ENCODE measurements at places on chromosomes 7 and 10. TPM values are rescaled to one million over a fixed set of nuclear protein-coding genes. Genes with fewer than 3 reads are reported as not detected.

Gene SPDYE1
- 0.18 TPM for total RNA-seq

Gene PILRB
- total RNA-seq: 206 TPM

DNA sequence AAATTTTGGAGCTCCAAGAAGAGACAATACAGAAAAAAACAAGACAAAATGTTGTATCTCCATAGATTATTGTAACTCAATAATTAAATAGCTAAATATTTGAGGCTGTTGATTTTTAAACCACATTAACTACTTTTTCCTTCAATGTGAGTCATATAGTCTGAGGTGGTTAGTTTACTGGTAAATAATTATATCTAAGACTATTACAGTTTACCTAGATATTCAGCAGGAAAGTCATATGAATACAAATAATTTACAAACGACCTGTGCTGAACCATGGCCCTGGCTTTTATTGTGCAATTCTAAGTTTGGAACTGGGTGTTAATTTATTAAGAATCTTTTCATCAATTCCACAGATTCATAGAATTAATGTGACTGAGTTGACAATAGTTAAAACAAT, 22.2 kb downstream of the CREB5 start:
- H3K4me1 ChIP-seq: no peaks in the 10 kb centered on the region
- no peak overlapping the region for H3K27ac ChIP-seq
- H3K27me3 ChIP-seq: peaks cover 5% of the 10 kb centered on the region
- no peaks in the 10 kb centered on the region for H3K36me3 ChIP-seq
- no peak for DNase-seq

DNA sequence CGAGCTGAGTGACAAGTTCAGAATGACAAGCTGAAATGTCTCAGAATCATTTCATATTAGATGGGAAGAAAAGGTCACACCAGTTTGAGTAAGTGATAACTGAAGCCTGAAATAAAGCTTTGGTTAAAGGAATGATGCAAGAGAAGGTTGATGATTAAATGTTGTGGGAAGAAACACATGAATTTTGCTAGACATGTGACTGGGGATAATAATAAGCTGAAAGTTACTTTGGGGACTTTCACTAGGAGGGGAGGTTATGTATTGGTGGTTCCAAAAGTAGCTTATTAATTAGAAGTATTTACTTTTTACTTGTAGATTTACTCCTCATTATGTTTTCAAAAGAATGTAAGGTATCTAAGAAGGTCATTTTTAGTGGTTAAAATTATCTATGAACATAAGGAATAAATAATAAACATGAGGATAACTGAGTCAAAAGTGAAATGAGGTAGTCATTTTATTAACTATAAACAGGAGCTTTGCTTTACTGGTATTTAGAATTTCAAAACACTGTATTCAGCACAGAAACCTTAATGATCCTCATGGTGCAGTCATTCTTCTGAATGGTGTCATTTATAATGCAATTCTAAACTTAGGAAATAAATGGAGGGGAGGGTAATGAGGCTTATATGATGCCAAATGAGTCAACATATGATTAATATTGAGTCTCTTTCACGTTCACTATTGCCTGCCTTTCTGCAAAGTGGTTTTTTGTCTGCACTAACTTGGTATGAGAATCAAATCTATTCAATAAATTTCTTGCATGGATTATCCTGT, 63.7 kb downstream of the PRKG1 start:
- H3K4me1 ChIP-seq: no peaks in the 10 kb centered on the region
- no peak for DNase-seq
- no peak overlapping the region for H3K4me3 ChIP-seq
- no peaks in the 10 kb centered on the region for H3K27me3 ChIP-seq
- no peaks in the 10 kb centered on the region for H3K36me3 ChIP-seq

GRCh38 chr7:78248867-78249266, 450.3 kb downstream of the PHTF2 start:
- no peaks in the 10 kb centered on the region for H3K36me3 ChIP-seq
- H3K27ac ChIP-seq: no peak overlapping the region
- no peak for DNase-seq
- H3K4me3 ChIP-seq: no peak overlapping the region
- H3K4me1 ChIP-seq: no peaks in the 10 kb centered on the region

- no peaks in the 10 kb centered on the region for H3K4me1 ChIP-seq
- DNase-seq: no peak
Measured at GRCh38 chr10:93445097-93445960, 36.8 kb downstream of the MYOF start.

DNA sequence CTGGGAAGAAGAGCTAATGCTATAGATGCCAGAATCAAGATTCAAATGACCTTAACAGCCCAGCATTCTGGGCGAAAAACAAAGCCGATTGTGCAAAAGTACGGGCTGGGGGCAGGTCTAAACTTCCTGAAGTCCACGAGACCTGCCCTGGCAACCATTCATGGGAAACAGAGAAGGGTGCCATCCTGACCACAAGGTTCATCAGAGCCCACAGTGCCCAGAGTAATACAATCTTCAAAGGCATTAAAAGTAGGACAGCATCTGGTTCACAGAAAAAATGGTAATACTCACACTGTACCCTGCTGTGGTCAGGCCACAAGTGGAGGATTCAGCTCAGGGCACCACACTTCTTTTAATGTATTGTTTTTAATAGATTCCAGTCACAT, 36.1 kb downstream of the SORBS1 start:
- no peak for DNase-seq
- H3K4me1 ChIP-seq: peaks cover 3% of the 10 kb centered on the region
- H3K27me3 ChIP-seq: no peaks in the 10 kb centered on the region
- H3K4me3 ChIP-seq: no peak overlapping the region
- no peaks in the 10 kb centered on the region for H3K36me3 ChIP-seq
- no peak overlapping the region for H3K27ac ChIP-seq

DNA sequence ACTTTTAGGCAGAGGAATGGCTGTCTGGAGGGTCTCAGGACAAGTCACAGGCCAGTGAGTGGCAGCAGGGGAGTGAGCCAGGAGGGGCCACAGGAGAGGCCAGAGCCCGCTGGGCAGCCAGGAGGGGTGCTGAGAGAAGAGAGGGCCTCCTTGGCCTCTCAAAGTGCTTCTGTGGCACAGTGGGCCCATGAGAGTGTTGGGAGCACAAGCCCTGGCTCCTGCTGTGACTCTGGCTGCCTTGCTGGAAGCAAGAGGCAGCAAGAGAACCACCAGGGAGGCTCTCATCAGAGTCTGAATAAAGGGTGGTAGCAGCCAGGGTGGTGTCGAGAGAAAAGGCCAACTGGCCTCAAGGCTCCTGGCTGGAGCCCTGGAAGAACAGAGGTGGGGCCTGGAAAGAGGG, 91.1 kb downstream of the VOPP1 start:
- no peak for DNase-seq
- H3K27me3 ChIP-seq: no peaks in the 10 kb centered on the region
- H3K4me1 ChIP-seq: peaks cover 13% of the 10 kb centered on the region
- no peak overlapping the region for H3K4me3 ChIP-seq
- H3K27ac ChIP-seq: no peak overlapping the region

Measured in natural killer cell (primary cell).